ENCODE measurements at places on chromosomes 11 and 22.

DNA sequence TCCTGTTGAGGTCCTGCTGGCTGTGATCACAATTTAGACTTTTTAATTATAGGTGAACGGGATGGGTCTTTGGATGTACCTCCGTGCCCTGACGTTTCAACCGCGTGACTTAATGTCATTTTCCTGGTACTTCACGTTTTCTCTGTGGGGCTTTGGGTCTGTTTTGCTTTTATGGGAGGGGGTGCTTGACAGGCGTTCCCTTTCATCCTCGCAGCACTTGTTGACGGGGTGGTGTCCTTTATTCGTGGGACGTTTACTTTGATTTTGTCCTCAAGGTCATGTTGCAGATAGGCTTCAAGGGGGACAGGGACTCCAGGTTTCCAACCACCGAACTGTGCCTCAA is 994 bp downstream of the PPP6R3 start:
- DNase-seq, result peak; percentile 9

GRCh38 chr11:118631142-118631909 is 23.9 kb downstream of the PHLDB1 start:
- DNase-seq, result no peak

GRCh38 chr22:24540470-24540869 is 14.5 kb downstream of the GUCD1 start:
- no peak for DNase-seq

DNA sequence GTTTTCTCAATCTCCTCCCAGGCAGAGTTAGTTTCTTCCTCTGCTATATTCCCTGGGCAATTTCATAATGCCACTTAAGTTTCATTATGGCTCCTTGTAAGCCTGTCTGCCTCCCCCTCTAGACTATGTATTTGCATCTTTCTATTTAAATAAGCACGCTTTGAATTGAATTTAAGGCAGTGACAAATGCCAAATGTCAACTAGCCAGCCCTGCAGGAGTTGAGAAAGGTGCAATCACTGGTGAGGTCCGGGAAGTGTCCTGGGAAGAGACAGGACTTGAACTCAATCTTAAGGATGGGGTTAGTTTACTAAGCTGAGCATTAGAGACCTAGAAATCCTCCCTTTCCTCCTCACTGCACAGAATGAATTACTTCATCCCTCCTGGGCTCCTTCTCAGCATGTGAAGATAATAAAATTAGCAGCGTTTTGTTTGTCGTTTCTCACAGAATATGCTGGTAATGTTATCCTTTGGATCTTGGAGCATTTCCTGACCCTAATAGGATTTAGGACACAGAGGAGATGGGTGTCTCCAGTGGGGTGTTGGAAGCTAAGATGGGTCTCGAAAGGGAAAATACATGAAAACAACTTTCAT is 1.6 kb downstream of the TCP11L1 start:
- no peak for DNase-seq

- no peak for DNase-seq
Measured at GRCh38 chr22:25602916-25603315, 38.4 kb downstream of the GRK3 start.

GRCh38 chr11:62542111-62542745 is 4.4 kb downstream of the AHNAK start:
- DNase-seq, result no peak

DNA sequence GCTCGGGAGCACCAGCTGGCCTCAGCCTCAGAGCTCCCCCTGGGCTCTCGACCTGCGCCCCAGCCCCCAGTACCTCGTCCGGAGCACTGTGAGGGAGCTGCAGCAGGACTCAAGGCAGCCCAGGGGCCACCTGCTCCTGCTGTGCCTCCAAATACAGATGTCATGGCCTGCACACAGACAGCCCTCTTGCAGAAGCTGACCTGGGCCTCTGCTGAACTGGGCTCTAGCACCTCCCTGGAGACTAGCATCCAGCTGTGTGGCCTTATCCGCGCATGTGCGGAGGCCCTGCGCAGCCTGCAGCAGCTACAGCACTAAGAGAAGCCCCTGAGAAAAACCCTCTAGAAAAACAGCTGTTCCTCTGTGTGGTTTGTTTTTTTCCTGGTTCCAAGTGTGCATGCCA is 918 bp upstream of the FAM89B start:
- no peak for DNase-seq

- no peak for DNase-seq
Measured at GRCh38 chr11:5258543-5259262, 4.1 kb upstream of the HBG2 start.

DNA sequence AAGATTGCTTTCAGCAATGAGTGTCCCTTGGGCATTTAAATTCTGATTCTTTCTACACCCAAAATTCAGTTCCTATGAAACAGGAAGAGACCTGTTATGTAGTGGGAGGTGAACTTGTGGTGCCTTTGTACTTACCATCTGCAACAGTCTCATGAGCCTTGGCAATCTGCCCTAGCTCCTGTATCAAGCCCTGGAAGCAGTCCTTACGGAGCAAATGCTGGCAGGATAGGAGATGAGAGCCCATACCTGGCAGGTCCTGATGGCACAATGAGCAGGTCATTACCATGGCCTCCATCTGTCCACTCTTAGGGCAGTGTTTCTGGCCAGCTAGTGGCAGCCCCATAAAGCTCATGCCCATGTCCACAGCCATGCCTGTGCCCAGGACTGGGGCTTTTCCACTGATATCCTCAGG is 10.8 kb downstream of the TRIM66 start:
- DNase-seq, result no peak

DNA sequence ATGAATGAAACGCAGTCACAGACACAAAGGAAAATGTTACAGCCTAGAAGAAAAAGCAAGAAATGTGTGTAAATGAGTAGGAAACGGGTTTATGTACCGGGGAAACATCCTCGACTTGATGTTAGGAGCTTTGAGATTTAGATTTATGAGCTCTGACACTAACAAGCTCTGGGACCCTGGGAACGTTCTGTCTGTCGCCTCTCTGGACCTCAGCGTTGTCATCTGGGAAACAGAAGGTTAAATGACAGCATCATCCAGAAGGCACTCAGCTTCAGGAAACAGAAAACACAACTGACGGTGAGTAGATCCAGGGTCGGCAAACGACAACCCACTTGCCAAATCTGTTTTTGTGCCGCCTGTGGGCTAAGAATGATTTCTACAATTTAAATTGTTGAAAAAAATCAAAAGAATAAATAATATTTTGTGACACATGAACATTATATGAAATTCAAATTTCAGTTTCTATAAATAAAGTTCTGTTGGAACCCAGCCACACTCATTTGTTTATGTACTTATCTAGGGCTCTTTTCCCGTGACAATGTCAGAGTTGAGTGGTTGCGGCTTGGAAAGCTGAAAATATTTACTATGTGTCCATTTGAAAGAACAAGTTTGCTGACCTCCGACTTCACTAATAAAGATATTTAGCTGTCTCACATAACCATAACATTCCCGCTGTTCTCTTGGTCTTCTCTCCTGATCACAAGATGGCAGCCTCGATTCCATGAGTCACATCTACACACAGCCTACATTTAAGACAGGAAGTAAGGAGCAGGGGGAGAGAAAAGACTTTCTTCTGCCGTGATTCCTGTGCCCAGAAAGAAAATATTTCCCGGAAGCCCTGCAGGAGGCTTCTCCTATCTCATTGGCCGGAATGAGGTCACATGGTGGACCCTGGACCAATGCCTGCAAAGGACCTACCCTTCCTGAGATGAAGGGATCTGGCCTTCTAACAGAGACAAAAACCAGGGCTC is 47.1 kb upstream of the SYT13 start:
- DNase-seq, result no peak

GRCh38 chr11:15195454-15196200 is 80.9 kb downstream of the INSC start:
- DNase-seq, result no peak

- no peak for DNase-seq
Measured at GRCh38 chr11:119433358-119433725, 10.4 kb upstream of the THY1 start.

GRCh38 chr22:43975041-43975440 is 19.8 kb downstream of the SAMM50 start:
- DNase-seq, result no peak

DNA sequence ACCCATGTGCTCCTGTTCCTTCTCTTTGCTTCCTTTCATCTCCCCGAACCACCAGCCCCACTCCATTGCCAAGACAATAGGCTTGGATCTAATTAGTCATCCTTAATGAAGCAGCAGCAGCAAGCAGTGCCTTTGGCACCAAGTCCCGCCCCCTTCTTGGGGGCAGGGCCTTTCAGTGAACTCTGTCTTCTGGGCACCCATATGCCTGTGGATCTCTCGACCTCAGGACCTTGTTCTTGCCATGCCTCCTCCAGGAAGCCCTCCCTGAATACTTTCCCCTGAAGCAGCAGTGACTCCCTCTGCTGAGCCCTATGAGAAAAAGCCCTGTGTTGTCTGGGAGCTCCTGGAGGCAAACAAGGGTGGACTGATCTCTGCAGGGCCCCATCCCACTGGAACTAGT is 32.1 kb downstream of the ARHGEF17 start:
- DNase-seq, result no peak

- DNase-seq, result no peak
Measured at GRCh38 chr22:46578824-46579561, 41.2 kb upstream of the GRAMD4 start.

DNA sequence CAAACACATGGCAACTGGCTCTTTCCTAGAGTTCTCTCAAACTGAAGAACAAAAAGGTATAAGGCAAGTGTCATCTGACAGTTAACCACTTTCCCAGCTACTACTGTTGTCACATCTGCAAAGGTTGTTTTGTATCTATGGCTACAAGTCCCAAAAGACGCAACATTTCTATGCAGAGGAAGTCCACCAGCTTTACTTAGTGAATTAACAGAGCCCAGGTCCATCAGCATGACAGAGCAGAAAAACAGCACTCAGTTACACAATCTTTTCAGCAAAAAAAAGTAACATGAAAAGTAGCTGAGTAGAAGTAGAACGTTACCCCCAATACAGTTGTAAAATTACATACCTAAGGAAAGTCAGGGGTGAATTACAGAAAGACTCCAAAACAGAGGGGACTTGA is 12.1 kb downstream of the CPSF7 start:
- DNase-seq, result no peak

DNA sequence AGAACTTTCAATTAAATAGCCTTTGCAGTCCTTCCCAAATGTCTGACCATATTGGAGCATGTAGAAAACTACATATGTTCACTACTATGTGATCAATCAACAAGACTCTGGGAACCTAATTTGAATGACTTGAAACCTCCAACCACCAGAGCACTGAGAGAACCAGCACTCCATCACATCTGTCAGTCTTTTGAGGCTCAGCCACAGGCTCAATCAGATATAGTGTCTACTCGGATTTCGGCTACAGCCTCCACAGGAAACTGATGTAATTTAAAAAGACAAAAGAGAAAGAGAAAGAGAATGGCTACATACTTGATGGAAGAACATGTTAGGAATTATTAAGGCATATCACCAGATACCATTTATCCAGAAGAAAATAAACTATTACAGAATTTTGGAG is 859.0 kb downstream of the FAM181B start:
- DNase-seq, result peak; percentile 35

DNA sequence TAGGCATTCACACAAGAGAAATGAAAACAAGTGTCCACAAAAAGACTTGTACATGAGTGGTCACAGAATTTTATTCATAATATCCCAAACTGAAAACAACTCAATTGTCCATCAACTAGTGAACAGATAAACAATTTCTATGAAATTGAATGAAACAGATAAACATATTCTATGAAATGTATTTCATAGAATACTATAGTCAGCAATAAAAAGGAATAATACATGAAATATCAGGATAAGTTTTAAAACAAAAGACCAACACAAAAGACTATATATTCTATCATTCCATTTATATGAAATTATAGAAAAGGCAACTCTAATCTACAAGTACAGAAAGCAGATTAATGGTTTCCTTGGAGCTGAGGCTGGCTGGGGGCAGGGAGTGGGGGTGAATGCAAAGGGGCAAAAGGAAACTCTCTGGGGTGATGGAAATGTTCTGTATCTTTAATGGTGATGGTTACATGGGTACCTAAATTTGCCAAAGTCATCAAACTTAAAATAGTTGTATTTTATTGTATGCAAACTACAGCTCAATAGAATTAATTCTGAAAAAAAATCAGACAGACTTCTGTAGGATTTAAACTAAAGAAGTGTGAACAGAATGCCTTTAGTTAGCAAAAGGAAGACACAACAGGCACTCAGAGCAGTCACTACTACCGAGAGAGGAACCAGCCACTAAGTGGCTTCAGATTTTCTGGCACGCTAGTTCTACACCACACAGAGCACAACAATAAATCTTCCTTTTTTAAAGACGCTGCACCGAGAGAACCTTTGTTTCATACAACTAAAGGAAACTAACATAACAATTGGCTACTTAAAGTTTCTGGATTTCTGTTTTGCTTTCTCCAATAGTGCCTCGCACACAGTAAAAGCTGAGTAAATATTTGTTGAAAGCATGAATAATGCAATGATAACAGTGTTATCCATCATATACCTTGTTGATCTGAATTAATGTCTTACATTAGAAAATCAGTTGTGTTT is 15.4 kb downstream of the CCDC34 start:
- DNase-seq, result no peak

GRCh38 chr11:16986434-16987204 is 27.6 kb downstream of the PLEKHA7 start:
- DNase-seq, result peak; percentile 59

GRCh38 chr11:35138943-35139721 is at the start of gene CD44:
Gene CD44, plus strand, starts transcription at chr11:35139171. Its CDS starts 133 bp downstream, at chr11:35139304.
- DNase-seq, result peak; percentile 95

GRCh38 chr11:113293936-113294335 is 20.4 kb upstream of the TTC12 start:
- DNase-seq, result no peak

GRCh38 chr11:6576471-6577373 is 26.7 kb downstream of the RRP8 start:
- DNase-seq, result no peak

- DNase-seq, result no peak
Measured at GRCh38 chr11:19073454-19074415, 13.2 kb upstream of the MRGPRX2 start.

DNA sequence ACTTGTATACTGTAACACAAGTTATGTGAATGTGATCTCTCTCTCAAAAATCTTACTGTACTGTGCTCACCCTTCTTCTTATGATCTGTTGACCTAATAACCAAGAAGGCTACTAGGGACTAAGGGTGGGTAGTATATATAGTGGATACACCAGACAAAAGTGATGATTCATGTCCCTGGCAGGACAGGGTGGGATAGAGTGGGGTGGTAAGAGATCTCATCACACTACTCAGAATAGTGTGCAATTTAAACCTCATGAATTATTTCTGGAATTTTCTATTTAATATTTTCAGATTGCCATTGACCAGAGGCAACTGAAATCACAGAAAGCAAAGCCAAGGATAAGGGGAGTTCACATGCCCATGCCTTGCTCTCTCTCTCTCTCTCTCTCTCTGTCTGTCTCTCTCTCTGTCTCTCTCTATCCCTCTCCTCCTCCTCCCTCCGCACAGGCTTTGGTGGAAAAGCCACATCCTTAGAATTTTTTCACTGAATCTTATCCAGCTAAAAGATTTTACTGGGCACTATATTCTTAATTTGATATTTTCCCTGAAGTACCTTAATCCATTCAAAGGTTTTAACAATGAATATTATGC is 12.0 kb upstream of the STK33 start:
- DNase-seq, result no peak

DNA sequence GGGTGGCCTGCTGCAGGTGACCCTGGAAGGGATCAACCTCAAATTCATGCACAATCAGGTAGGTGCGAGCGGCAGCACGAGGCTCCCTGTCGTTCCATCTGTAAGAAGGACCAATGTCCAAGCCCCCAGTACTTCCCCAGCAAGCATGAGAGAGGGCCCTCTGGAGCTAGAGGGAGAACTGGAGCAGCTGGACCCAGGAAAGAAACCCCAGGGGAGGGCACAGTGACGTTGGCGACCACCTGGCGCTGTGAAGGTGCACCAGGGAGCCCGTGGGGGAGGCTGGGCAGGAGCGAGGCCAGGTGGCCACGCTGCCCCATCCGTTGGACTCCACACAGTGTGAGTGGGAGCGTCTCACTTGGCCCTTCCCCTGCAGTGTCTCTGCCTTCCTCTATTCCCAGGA is 28.0 kb downstream of the MYBPC3 start:
- no peak for DNase-seq
